Cardiac fibroblast (primary cell): ENCODE measurements at places on chromosomes 1 and 21.

- no peak for DNase-seq
Observed at GRCh38 chr1:162387226-162388082, 5.9 kb downstream of the C1orf226 start.

GRCh38 chr21:46503922-46504550 lies 45.3 kb downstream of the DIP2A start:
- no peak for DNase-seq

- DNase-seq: peak; percentile 96
Observed at GRCh38 chr1:15885701-15886610, 38.4 kb downstream of the SPEN start.

DNA sequence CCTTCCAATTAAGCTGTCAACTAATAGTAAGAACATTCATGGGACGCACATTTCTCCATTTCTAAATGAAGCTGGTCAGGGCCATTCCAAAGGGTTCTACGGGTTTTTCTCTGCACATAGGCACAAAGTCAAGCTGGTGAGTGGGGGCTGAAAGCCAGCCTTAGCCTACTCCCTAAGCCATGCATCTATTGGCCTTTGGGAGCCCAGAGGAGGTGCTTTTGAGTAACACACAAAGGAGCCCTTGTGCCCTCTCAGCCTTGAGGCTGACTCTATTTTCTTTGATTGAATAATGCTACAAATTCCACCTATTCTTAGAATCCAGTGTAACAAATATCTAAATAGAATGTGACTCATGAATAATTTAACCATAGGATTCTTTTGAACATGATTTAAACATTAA lies 73.6 kb downstream of the RGS13 start:
- no peak for DNase-seq

DNA sequence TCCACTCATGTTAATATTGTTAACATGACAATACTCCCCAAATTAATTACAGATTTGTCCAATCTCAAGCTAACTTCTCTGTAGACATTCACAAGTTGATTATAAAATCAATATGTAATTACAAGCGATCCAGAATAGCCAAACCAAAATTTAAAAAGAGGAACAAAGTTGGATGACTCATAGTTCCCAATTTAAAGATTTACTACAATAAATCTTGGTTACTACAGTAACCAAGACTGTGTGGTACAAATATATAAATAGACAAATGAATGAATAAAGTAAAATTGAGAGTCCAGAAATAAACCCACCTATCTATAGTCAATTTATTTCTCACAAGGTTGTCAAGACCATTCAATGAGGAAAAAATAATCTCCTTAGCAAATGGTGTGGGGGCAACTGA lies 7.1 kb upstream of the KRTAP10-4 start:
- DNase-seq: no peak

GRCh38 chr1:154975409-154976059 lies 1.1 kb downstream of the CKS1B start:
- DNase-seq: peak; percentile 61

DNA sequence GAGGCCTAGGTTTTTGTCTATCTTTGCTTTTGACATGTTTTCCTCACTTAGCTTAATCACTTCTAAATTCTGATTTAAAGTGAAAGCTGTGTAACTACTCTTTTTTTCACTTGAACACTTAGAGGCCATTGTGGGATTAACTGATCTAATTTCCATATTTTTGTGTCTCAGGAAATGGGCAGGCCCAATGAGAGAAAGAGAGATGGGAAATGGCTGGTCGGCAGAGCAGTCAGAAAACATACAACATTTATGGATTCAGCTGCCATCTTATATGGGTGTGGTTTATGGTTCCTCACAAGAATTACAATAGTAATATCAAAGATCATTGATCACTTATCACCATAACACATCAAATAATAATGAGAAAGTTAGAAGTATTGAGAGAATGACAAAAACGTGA lies 320.8 kb downstream of the PTPRC start:
- DNase-seq: no peak

DNA sequence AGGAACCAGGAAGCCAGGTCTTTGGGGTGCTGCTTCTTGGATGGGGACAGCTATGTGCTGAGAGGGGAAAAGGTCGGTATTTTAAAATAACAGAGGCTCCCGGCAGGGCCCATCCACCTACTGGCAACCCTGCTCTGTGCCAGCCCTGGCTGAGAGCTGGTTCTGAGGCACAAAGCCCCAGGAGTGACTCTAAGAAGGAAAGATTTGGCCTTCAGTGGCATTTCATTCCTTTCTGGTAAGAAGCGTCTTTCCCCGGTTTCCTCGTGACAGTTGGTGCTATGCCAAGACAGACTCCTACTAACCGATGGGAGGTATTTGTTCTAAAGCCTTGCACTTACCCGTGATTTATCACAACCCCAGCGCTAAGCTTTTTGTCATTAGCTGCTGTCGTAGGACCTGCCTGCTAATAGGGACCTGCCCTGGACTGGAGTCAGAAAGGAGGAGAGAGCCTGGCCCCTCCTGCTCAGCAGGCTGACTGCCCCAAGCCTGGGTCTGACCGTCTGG lies 123.1 kb upstream of the ADAR start:
- peak; percentile 71 for DNase-seq

GRCh38 chr1:225474986-225475820 lies 47.4 kb upstream of the LBR start:
- peak; percentile 73 for DNase-seq

GRCh38 chr1:22533244-22533895 lies 29.9 kb upstream of the EPHA8 start:
- no peak for DNase-seq

DNA sequence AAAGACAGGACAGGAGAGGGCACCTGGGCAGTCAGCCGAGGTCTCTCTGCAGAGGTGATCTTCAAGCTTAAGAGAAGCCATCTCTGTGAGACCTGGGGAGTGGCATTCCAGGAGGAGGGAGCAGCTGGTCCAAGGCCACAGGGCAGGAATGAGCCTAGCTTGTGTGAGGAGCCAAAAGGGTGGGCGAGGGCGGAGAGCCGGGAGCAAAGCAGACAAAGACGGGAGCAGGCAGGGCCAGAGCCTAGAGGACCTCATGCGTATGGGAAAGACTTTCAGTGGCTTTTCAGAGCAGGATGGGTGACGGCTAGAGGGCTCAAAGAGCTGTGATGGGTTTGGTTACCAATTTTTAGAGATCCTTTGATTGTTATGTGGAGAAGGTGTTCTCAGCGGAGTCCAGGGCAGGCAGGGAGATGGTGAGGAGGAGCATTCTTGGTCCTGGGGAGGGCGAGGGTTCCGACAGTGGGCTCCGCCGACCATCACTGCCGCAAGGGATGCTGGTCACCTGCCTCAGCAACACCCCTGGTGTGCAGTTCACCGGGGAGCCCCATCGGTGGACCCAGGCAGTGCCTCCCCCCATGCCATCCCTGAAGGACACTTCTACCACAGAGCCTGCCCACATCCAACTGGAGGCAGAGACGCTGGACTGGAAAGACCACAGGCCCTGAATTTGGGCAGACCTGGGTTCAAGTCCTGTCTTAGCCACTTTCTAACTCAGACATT lies 122.9 kb upstream of the IRF2BP2 start:
- DNase-seq: no peak

GRCh38 chr21:34132926-34133325 lies 59.5 kb downstream of the MRPS6 start:
- DNase-seq: no peak

DNA sequence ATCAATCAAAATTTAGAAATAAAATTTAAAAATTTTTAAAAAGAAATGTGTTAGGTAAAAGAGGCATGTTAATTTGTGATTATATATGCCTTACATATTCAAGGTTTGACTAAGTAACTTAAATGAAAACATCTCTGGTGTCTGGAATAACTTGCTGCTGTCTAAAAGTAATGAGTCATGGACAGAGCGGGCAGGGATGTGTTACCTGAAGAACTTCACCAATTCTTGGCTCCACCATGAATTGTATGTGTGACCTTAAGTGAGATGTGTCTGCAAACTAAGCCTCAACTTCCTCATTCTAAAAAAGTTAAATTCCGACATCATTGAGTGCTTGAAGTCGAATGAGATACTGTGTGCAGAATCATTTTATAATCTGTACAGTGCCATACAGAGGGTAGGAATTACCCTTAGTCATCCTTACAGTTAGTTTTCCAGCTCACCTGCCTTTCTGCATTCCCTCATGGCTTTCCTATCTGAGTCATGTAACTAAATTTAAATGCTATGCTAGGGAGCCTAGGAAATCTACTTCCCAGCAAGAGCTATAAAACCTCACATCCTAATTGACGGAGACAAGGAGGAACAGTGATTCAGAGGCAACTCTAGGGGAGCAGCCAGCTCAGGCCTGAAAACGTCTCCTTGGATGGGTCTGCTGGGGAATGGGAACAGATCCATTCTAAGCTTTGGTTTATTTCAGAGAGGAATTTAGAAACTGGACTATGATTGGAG lies 100.7 kb upstream of the TSPAN2 start:
- peak; percentile 72 for DNase-seq
